ENCODE measurements at places on chromosomes 7 and 10.

DNA sequence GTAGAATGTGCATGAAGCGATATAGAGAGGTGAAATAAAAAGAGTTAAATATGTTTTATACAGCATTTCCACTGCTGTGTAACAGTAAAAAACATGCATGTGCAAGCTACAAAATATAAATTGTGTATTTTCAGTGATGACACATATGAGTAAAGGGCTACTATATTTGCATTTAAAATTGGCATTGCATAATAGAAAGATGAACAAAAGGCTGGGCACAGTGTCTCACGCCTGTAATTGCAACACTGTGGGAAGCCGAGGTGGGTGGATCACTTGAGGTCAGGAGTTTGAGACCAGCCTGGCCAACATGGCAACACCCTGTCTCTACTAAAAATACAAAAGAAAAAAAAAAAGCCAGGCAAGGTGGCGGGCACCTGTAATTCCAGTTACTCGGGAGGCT lies 79.8 kb upstream of the CCDC71L start:
- DNase-seq: no peak

DNA sequence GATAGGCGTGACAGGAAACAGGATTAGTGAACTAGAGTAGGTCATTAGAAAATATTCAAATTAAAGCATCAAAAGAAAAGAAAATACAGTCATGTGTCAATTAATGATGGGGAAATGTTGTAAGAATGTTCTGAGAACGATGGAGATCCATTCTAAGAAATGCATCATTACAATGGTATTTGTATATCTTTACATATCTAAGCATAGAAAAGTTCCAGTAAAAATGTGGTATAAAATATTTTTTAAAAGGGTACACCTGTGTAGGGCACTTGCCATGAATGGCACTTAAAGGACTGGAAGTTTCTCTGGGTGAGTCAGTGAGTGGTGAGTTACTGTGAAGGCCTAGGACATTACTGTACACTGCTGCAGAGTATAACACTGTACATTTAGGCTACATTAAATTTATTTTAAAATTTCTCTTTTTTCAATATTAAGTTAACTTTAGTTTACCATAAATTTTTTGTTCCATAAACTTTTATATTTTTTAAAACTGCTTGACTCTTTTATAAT lies 282.5 kb downstream of the BMPER start:
- no peak for DNase-seq

- DNase-seq: no peak
Measured at GRCh38 chr7:26627891-26628341, 236.5 kb downstream of the SKAP2 start.

DNA sequence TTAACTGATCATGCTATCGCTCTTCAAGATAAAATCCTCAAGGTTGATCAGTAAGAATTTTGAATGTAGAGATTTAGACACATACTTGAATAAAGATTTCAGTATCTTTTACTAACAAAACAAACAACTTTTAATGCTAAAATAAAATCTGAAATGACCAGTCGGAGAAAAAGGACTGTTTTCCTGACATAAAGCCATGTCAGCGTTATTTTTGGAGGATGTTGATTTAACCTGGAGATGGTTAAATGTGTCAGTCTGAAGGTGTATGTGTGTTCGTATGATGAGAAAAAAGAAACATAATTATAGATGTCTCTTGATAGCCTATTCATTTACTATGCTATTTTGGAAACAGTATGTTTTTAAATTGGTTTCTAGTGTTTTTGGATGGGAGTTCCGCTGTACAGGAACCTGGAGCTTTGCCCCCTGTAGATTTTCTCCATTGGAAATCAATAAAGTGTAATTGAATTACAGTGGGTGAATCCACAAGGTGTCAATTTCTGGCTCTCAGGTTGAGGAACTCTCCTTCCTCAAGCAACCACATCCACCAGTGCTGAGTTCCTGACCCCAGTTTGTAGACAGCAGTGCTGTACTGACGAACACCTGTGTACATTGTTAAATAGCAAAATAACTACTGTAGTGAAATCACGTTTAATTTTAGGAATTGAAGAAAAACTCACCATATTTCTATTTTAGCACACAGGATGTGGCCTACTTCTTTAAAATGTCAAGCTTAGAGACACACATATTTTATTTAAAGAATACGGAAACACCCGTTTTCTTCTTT lies 670.1 kb downstream of the MAGI2 start:
- DNase-seq: no peak

DNA sequence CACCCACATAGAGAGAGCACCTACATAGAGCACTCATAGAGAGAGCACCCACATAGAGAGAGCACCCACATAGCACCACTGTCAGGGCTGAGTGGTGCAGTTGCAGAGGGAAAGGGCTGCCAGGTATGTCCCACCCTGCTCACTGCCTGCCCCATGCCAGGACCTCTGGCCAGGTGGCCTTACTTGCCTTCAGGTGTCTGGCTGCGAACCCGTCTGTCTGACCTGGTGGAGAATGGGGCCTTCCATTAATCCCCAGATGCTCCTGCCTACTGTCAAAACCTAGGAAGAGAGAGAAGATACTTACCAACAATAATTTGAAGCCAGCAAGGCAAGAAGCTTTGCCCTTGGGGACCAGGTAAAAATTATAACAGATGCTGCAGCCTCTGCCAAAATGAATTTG lies 51.1 kb downstream of the INSIG1 start:
- DNase-seq: no peak

GRCh38 chr10:64977915-64978314 lies 1456.7 kb downstream of the REEP3 start:
- no peak for DNase-seq

- no peak for DNase-seq
Measured at GRCh38 chr10:44042075-44042770, 342.7 kb downstream of the CXCL12 start.

DNA sequence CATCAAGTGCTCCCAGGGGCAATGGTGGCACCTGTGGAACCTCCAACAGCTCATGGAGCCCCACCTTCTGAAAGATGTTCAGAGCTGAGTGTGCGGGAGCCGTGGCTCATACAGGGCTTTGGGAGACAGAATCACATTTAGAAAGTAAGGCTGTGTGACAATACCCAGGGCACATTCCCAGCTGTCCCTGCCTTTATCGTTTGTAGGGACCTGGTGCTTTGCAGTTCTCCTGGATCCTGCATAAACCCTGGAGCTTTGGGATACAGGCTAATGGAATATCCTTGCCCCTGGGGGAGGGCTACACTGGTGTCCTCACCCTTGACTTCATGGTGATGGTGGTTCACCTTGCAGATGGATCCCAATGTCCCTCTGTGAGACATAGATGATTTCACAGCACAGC lies 134.8 kb upstream of the LAMB4 start:
- DNase-seq: no peak

DNA sequence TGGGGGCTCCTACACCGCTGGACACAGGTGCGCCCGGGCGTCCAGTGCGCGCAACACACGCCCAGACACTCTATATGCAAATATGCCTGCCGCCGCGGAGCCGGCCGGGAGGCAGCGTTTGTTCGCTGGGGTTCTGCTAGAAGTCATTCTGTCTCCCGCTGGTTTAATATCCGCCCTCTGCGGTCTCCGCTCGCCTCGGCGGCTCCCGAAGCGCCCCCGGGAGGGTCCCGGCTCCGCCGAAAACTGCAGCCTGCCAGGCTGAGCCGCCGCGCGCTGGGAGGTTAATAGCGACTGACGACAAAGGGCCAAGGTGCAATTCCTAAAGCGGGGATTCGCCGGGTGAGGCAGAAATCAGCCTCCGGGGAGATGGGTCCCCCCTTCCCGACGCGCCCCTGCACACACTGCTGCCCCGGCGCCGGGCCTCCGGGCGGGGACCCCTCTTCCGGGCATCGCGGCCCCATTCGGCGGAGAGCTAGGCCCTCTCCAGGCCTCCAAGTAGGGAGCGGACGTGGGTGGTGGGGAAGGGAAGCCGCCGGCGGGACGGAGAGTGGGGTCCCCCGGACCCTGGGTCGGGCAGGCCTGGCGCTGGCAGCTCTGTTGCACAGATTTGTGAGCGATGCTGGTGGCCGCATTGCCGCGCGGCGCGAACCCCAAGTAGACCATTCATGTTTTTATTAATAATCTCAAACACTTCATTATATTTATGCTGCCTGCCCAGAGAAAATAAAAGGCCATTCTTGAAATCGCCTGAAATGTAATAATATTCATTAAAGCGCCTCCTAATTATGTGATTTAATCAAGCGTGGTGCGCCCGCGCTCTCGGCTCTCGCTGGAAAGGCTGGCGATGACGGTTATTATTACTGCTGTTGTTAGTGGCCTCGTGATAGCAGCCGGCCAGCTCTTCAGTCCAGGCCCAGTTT lies 9.1 kb downstream of the EN2 start:
- no peak for DNase-seq

GRCh38 chr7:138029126-138029525 lies 27.2 kb upstream of the CREB3L2 start:
- no peak for DNase-seq

GRCh38 chr10:105969884-105970377 lies 1194.6 kb downstream of the SORCS1 start:
- DNase-seq: no peak

DNA sequence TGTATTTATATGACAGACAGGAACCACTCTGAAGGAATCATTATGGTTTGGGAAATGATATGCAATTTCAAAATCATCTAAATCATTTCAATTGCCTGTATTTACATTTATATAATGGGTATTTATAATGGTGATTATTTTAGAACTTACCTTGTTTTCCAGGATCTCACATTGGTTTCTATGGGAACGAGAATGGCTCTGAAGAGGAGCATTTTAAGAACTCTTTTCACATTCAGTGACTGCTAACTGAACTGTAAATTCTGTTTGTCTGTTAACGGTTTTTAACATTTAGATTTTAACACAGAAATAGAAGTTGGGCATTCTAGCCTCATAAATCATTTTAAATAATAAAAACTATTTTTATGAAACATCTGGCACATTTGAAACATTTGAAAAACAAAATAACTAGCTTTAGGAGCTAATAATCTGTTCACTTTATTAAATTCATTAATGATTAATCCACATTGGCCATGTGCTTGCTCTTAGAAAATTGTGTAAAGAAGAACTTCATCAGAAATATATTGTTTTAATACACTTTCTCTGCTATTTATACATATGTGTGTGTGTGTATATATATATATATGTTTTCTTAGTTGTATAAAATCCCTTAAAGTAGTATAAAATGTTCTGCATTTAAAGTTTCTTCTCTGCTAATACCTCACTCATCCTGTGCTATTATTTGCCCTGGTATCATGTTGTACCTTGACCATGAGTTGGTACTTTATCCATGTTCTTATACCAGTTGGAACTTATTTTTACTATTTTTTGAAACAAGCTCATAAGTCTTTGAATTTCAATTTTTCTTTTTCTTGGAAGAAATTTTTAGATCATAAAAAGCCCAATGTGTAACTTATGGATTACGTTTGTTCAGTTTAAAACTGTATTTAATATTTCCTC lies 8.7 kb upstream of the SEM1 start:
- DNase-seq: no peak

DNA sequence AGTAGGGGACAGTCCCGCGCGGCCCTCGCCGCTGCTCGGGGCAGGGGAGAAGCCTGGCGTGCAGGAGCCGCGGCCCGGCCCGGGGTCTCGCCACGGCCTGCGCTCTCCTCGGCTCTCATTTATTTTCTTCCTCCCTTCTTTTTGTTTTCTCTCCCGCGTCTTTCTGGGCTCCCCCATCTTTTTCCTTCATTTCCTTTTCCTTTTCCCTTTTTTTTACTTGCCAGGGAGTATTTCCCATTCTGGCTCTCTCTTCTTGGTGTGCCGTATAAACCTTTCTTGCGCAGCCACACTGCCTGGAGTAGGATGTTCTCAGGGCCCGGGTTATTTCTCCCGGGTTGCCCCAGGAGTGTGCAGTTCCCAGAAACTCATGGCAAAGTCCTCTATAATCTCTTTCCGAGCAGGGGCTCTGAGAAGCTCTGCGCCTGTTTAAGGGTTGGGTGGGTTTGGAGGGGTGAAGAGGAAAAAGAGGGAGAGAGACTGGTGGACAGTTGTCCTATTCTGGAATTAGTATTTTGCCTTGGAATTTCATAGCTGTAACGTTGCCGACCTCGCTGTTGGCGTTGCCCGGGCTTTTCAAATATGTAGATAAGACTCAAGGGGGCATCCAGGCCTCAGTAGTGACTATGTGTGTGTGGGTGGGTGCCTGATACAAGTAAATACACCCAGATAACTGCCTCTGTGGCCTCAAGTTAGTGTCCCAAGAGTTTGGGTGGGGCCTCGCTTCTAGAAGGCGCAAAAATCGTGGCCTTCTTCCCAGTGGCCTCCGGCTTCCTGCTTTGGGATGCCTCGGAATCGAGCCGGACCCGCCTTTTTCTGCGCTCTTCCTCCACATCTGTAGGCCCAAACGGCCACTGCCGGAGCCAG lies 4.3 kb upstream of the ZNF503 start:
- no peak for DNase-seq

DNA sequence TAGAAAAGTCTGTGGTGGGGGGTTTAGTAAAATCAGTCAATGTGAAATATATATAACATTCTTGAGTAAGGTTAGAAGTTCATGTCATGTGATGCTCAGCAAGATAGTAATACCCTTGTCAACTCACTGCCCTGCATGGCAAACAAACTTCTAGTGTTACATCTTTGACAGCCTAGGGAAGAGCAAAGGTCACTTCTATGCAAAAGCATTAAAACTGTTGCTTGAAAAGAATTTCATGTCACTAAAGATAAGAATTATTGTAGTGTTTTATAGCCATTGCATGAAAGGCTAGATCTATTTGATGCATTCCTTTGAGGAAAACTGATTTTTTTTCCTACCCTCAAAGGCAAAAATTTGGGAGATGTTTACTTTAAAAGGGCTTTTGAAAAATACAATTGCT lies 176.0 kb downstream of the SKAP2 start:
- DNase-seq: no peak

DNA sequence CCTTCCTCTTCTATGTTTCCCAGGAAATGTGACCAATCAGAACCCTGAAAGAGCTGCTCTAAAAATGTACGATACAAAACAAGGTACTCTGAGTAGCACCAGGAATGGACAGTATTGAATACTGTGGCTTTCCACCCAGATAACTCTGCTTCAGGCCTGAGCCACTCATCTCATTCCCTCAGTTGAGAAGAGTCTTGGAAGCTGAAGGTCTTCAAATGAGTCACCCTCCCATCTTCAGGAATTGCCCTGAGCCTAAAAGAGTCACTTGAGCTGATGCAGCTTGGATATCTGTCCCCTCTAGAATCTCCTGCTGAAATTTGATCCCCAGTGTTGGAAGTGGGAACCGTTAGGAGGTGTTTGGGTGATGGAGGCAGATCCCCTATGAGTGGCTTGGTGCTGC lies 210.4 kb downstream of the DGKI start:
- no peak for DNase-seq

All from AG10803 (cell line).